Activated naive CD4-positive, alpha-beta T cell (primary cell): ENCODE measurements at places on chromosomes 6 and 20.

GRCh38 chr6:36609582-36609981 is 15.4 kb downstream of the SRSF3 start:
- DNase-seq, result no peak

GRCh38 chr6:113122060-113122459 is 735.1 kb upstream of the MARCKS start:
- no peak for DNase-seq

DNA sequence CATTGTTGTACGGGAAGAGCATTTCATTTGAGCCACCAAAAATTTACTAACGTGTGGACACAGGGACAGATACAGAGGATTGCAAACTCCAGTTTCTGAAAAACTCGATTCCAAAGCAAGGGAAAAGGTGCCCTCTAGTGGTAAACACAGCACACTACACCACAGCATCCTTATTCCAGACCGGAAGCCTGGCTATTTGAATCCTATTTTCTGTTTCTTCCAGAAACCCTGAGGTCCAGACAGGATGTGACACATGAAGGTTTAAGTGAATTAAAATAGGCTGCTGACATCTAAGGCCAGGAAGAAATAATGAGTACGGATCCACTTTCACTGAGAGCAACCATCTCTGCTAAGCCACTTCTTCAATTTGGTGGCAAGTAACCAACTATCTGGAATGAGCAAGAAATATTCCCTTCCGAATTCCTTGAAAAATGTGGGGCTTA is 31.8 kb upstream of the GMPR start:
- DNase-seq, result no peak

DNA sequence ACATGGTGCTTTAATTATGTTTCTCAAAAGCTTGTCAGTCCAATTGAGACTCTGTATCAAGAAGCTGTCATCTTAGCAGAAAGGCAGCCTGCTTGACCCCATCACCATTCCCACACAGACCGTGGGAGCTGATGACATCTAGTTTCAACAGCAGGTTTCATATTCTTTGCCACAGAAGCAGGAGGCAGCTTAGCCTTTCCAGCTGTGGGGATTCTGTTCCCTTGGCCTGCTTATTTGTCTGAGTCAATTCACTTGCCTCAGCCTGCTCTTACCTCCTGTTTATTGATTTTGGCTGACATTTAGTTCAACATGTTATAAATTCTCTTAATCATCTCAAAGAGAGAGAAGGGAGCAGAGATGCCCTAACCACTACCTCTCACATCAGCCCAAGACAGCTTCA is 527.7 kb downstream of the ADGRB3 start:
- DNase-seq, result no peak
